ENCODE measurements at places on chromosomes 2 and 18.

- DNase-seq: no peak
These were observed 137.9 kb upstream of the VRK2 start for GRCh38 chr2:57908736-57909161.

DNA sequence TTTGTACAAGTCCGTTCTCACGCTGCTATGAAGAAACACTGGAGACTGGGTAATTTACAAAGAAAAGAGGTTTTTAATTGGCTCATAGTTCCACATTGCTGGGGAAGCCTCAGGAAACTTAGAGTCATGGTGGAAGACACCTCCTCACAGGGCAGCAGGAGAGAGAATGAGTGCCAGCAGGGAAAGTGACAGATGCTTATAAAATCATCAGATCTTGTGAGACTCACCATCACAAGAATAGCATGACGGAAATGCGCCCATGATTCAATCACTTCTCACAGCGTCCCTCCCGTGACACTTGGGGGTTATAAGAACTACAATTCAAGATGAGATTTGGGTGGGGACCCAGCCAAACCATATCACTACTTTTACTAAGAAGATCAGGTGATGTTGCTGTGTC, 285.8 kb downstream of the TMX3 start:
- no peak for DNase-seq

GRCh38 chr2:140747665-140748064, 1383.2 kb downstream of the LRP1B start:
- DNase-seq: no peak

DNA sequence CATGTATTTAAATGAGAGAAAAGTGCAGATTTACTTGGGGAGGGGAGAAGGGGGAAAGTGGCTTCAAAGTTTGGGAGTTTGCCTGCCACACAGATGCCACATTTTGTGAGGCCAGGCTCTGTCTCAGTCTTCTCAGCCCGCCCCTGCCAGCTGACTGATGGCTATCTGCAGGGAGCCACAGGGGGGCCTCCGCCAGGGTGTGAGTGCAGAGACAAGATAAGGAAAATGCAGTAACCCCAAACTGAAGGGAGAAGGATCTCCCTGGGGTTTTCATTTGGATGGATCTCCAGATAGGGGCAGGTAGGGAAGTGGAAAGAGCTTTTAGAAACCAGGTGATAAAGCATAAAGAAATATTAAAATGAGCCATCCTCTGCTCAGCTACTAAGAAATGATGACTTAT, 128.8 kb downstream of the ZNF521 start:
- DNase-seq: no peak

- DNase-seq: no peak
These were observed 793.0 kb upstream of the ACVR2A start for GRCh38 chr2:147051814-147052213.

GRCh38 chr2:218691234-218691633, 19.3 kb downstream of the STK36 start:
- no peak for DNase-seq

DNA sequence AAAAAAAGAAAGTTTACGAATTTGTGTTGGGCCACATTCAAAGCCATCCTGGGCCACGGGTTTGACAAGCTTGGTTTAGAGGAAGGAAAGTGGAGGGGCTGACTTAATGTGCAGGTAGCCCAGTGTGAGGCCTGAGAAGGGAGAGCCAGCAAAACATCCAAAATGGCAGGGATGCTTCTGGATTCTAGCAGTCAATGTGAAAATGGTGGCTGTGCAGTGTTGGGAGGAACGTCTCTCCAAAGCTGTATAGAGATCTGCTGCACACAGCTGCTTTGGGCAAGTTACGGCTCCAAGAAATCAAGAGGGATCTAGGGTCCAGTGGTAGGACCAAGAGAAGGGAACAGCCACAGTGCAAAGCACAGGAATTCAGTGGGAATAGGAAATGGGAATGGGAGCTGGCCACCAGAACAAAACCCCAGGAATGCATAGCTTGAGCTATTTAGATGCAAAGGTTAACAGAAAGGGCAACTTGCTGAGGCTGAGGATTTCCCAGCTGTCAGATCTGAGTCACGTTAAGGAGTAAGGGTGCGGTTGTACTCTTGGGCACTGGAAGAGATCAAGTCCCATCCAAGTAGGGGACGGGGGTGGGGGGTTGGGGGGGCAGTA, 70.6 kb downstream of the B3GNT2 start:
- no peak for DNase-seq

All from activated T-helper 1 cell treated with anti-CD3 and anti-CD28 coated beads, Interleukin-2, amount 50 U/mL, for 16 hours (primary cell).